T-cell (primary cell): ENCODE measurements at places on chromosomes 1 and 21.

DNA sequence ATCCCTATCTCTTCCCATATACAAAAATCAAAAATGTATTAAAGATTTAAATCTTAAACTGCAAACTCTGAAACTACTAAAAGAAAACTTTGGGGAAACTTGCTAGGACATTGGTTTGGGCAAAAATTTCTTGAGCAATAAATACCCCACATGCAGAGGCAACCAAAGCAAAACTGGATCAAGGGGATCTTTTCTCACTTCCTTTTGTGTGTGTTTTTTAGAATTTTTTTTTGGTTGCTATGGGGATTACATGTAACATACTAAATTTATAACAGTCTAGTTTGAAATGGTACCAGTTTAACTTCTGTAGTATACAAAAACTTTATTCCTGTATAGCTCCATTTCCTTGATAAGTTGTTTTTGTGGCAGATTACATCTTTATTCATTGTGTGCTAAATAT is 16.8 kb downstream of the MAST2 start:
- no peak for DNase-seq

- no peak for DNase-seq
These were observed 6.2 kb upstream of the ERO1B start for GRCh38 chr1:236287757-236288619.

DNA sequence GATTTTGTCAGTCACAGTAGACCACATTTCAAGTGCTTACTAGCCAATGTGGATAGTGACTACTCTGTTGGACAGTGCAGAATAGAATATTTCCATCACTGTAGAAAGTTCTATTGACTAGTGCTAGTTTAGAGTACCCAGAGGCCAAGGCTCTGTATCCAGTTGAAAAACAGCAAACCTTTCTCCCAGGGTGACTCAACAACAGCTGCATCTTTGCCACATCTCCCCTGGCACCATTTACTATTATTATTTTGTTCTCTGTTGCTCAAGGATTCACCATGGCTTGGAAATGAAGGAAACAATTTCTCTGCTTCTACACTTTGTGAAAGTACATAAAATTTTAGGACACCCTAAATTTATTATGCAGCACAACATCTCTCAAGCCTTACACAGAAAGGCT is 85.3 kb upstream of the WDR26 start:
- no peak for DNase-seq

GRCh38 chr1:1155258-1155657 is 18.4 kb upstream of the TTLL10 start:
- no peak for DNase-seq

GRCh38 chr1:19040010-19040680 is 83.7 kb upstream of the IFFO2 start:
- no peak for DNase-seq

DNA sequence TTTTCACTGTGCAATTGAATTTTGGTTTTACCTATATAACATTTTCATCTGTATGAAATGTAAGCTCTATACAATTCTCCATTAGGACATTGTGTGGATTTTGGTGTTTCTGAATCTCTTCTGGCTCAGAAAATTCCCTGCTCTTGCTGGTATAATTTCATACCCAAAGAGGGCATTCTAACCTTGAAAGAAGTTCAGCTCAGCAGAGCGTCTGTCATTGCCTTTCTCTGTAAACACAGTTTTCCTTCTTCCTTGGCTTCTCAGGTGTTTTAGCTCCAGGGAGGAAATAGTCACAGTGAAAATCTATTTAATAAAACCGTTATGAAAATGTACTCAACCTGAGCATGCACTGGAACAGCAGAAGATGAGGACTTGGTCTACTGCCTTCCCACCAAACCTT is 16.0 kb downstream of the DISC1 start:
- no peak for DNase-seq

DNA sequence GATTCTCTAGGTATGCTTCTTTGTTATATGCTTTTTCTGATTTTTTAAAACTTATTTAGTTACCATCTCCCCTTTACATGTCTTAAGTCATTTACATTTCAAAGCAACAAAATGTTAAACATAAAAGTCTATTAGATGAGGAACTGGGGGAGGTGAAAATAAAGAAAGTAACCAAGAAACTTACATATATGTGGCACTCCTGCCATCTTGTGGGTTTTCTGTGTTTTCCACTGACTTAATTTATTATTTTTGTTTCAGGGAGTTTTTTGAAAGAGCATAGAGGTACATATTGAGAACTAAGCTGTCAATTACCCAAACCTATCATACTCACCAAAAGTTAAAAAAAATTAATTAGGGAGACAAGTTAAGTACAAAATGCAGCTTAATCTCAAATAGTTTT is 1531.1 kb downstream of the MRPL39 start:
- no peak for DNase-seq

- DNase-seq: no peak
These were observed 4.3 kb upstream of the OR10X1 start for GRCh38 chr1:158583962-158584361.

DNA sequence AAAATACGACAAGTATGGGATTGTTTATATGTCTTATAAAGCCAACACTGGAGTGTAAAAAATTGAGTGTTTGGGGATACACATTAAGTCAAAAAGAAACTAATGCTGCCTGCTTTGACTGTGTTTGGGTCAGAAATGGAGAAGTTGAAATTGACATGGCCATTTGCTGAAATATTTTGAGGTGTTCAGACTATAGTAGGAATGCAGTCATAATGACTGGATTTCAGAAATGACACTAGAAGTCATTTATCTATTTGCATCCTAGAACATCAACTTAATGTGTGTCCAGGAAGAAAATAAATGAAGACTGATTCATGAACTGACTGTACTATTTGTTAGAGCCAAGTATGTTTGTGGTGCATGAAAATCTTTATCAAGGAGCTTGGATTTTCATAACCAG is 28.4 kb downstream of the RASAL2 start:
- no peak for DNase-seq

GRCh38 chr1:15825800-15826199 is 18.4 kb upstream of the UQCRHL start:
- no peak for DNase-seq

- no peak for DNase-seq
These were observed 50.8 kb upstream of the EDN2 start for GRCh38 chr1:41535276-41535675.

GRCh38 chr1:161193561-161194235 is 5.2 kb downstream of the ADAMTS4 start:
- DNase-seq: no peak

- DNase-seq: no peak
These were observed 42.2 kb upstream of the C1orf105 start for GRCh38 chr1:172378109-172378760.

- no peak for DNase-seq
These were observed 91.5 kb downstream of the SPATA46 start for GRCh38 chr1:162285149-162285561.

DNA sequence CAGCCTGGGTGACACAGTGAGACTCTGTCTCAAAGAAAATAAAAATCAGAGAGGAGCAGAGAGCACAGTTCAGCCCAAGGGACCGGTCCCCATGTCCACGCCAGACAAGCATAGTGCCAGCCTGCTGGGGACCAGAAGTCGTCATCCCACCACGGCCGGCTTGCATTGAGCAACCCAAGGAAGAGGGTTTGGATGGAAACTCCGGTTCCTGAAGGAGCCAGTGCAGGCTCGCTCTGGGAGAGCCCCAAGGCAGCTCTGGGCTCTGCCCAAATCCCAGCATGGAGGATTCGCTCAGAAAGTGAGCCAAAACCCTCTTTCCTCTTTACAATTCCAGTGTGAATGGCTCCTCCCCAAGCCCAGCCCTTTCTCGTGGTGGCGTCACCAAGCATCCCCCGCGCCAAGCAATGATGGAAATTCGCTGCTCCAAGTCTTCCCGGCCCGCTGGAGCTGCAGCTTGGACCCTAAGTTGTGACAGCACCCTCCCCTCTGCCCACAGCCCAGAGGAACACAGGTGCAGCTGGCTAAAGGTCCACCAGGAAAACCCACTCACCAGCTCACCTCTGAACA is 64.1 kb upstream of the SLC25A33 start:
- DNase-seq: no peak

- no peak for DNase-seq
These were observed 28.5 kb upstream of the ECE1 start for GRCh38 chr1:21318714-21319159.
